ENCODE measurements at places on chromosomes 4 and X.

- no peak for DNase-seq
Observed at GRCh38 chrX:107849747-107850421, 24.2 kb downstream of the MID2 start.

- no peak for DNase-seq
Observed at GRCh38 chr4:24260133-24260715, 324.1 kb downstream of the DHX15 start.

DNA sequence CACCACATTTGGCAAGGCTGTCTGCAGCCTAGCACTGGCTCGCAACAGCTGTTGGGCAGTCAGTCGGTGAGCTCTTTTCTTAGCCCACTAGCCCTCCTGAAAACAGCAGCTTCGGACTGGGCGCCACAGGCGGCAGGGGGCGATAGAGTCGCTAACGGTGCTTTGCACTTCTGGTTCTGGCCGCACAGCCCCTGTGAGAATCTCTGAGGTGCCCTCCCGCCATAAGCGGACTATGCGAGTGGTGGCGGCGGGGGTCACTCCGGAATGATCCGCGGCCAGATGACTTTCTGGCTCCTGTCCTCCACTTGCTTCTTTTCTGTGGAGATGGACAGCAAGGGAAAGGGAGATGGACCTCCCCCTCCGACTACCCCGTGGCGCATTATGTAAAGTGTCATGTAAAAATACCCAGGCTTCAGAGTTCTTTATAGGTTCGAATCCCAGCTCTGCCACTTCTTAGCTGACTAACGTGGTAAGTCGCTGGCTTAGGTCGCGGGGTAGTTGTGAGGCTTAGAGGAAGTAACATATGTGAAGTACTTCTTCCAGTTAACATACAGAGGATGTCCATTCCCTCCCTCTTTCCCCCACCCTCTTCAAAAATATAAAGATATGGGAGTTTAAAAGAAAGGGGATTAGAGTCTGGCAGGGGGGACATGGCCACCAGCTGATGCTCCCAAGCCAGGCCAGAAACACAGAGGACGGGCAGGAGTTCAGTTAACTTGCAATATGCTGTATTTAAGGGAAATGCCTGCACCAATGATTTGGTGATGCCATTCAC lies 11.0 kb downstream of the ARHGAP36 start:
- no peak for DNase-seq

DNA sequence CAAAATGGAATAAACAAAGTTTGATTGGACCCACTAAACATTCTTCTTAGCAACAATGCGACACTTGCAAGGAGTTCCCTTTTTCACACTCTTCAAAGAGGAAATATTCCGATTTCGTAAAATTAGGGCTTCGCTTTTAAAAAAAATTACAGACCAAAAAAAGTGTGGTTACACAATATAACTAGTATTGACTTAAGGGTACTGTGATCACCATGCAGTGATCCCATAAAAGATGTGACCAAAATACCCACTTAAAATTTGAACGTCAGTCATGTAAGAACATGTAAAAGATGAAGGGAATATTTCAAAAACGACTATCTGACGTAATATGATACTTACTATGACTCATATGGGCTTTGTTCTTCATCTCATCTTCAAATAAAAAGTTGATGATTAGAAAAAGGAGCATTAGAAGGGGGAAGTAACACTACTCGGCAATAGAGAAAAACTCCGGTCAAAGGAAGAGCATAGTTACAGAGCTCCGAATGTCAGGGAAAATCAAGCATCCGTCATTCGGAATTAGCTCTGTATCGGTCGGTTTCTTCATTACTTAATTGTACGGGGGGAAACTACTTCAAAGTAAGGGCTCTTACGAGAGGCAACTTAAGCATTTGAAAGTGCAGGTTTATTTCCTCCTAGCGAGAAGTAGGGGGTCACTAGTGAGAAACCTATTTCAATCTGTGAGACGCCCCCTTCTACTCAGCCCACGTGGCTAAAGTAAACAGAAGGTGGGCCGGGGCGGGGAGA lies 1.3 kb upstream of the TET2 start:
- DNase-seq, result no peak

DNA sequence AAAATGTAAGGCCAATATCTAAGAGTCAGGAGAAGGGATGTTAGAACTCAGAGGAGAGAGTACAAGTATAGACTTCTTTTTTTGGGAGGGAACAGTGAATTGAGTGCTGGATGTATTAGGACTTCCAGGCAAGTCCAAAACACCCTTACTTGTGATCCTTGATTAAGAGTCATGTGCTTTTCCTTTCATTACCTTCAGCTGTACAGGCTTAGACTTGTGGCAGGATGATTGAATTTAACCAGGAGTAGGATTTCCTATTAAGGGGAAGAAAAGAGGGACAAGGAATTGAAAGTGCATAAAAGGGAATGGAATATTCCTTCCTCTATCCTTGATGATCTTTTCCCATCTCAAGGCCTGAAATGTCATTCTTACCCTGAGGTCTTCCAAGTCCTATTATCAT lies 606.7 kb downstream of the STIM2 start:
- DNase-seq, result no peak

GRCh38 chr4:20017070-20017776 lies 234.5 kb upstream of the SLIT2 start:
- peak; percentile 42 for DNase-seq

DNA sequence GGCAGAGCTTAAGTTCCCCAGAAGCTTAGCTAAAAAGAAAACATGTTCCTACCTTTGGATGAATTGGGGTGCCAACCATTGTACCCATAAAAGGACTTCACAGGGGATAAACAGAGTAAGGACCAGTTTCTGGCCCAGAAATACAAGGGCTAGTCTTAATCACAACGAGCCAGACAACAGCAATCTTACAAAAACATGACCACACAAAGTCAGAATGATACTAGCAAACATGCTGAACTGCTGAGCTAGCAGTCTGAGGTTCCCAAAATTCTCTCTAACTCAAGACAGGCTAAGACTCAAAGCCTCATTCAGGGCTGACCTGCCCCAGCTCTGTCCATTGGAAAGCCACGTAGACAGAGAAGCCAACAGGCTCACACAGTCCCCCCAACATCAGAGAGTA lies 40.3 kb downstream of the ATP11C start:
- DNase-seq, result no peak

- DNase-seq, result no peak
Observed at GRCh38 chr4:107751670-107752069, 31.6 kb upstream of the PAPSS1 start.

DNA sequence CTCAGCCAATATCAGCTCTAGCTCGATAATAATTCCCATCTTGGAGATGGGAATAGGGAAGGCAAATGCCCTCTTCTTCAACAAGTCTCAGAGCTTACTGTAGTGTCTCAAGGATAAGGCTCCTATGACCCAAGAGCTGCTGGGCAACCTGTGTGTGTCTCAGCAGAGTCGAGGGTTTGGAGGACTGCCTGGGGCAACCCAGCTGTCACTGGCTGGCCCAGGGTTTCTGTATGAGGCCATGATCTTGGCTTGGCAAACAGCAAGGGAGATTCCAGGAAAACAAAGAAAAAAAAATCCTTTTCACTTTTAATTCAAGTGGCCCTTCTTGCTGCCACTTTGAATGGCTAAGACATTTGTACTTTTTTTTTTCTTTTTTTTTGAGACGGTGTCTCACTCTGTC lies 34.4 kb downstream of the TMSB4X start:
- peak; percentile 33 for DNase-seq

DNA sequence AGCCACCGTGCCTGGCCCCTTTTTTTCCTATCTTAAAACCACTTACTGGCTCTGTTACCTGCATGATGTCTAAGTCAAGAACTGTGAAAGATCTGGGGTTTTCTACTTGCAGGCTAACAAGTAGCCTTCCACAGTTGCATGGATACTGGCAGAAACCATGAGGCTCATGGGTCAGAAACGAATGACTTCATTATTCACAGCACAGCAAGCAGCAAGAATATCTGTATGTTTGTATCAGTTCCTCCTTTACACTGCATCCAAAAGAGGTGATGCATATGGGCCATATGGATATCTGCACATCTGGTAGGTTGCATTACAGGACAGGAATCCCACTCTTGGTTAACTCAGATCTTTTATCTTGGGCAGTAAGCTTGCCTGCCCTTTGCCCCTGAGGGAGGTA lies 154.9 kb upstream of the NUDT6 start:
- DNase-seq, result no peak

DNA sequence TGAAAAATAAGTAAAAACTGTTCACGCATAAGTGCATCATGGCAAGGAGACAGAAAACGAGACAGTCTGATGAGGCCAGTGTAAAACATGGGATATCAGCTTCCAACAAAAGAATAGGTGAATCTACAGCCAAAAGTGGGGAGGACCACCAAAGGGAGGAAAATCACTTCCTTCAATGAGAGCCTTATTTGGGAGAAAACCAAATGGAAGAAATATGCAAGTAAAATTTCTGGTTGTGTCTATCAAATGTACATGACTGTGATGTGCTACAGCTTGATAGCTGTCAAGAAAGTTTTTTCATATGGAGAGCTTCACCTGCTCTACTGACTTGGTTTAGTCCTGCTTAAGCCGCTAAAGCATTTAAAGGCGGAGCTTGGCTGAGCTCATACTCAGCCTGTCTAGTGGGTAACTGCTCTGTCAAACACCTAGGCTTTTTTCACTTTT lies 66.2 kb downstream of the MAGEA1 start:
- DNase-seq, result no peak

- no peak for DNase-seq
Observed at GRCh38 chr4:184409911-184410692, 64.2 kb downstream of the IRF2 start.

DNA sequence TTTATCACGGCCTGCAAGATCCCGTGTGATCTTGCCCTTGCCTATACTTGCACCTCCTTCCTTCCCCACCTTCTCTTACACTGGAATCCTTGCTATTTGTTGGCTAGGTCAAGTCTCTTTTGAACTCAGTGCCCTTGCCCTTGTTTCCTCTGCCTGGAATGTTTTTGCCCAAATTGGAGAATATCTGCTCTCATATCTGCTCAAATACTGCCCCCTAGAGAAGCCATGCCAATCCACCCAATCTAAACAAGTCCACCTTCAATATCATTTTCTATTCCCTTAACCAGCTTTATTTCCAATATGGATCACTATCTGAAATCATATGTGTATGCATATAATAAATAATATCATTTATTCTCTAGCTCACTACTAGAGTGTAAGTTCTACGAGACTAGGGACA lies 1044.2 kb upstream of the FTHL17 start:
- DNase-seq, result no peak

- peak; percentile 99 for DNase-seq
Observed at GRCh38 chr4:101711590-101712260, 78.8 kb upstream of the BANK1 start.

- DNase-seq, result no peak
Observed at GRCh38 chr4:2096073-2096609, 37.0 kb downstream of the NAT8L start.

- peak; percentile 56 for DNase-seq
Observed at GRCh38 chr4:139656614-139657486, 8.8 kb upstream of the MGST2 start.

DNA sequence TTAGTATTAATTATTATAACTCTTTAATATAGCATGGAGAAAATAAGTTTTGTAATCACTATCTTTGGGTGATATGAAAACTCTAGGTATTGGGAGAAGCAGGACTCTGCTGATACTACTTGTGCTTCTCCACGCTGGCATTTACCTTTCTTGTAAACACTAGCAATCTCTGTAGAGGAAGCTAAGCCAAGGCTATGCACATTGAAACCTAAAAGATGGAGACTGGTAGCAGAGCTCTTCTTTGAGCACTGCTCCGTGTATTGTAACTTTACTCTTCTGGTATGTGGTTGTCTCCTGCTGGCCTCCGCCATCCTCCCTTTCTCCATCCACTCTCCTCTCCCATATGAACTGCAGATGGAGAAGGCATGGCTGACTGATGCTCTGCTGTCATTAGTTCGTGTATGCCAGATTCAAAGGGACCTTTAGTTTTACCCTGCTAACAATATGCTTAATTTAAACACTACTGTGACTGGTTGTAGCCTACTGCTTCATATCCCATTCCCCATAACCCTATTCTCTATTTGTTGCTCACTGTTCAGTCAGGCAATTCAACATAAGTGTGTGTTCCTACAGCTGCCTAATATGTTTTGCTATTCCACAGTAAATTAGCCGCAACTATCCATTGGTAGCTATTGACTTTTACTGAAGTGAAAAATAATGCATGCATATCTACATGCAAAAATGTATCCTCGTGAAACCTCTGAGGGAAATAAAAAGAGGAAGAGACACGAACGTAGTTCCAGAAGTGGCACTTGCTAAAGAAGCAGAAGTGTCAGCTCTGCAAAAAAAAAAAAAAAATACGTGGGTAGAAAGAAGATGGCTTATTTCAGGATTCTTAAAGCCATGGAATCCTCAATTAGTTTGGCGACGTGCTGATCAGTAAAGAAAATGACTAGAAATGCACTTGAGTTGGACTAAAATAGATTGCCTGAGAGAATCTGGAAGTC lies 55.6 kb upstream of the CCSER1 start:
- DNase-seq, result no peak

DNA sequence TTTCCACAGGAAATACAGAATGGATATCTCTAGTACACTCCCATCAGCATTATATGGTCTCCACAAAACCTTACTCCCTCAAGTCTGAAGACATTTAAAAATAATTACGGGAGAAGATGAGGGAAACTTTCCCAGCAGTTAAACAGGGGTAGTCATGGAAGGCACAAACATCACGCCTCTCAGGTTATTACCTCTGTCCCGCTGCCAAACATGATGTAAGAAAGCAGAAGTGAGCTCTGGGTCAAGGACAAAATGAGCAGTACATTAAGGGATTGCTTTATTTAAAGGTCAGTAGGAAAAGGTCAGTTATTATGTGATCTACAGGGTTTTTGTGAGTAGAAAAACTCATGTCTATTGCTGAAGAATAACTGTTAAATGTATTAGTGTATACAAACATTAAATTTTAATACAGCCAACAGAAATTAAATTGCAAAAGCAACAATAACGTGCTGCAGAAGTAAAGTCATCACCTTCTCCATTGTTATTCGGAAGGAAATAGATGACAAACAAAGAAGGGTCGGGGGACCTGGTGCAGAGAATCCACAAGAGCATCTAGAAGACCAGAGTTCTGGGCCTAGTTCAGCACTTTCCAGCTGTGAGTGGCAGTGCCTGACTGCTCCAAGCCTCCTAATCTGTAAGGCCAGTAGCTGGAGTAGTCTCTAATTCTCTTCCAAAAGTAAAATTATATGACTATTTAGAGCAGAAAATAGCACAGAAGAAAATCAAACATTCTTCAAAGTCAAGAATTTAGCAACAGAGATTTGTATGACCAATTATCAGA lies 171.2 kb downstream of the PPP3CA start:
- DNase-seq, result no peak

DNA sequence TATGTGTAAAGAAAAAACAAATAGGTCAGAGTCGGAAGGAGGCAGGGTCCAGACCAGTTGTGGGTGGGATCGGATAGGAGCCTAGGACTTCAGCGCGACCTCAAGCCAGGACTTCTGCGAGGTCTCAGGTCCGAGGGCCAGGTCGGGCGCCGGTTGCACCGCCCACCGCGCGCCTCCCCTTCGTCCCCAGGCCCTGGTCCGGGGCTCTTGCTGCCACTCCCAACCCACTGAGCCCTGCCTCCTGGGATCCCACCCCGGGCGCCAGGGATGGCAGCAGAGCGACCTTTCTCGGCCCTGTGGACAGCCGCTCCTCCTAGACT lies 12.3 kb downstream of the PITX2 start:
- DNase-seq, result no peak

GRCh38 chr4:170256807-170257206 lies 167.1 kb upstream of the AADAT start:
- DNase-seq, result no peak

GRCh38 chr4:142100941-142101340 lies 464.6 kb downstream of the IL15 start:
- no peak for DNase-seq
